Kidney tubule cell (primary cell): ENCODE measurements at places on chromosomes 7 and 10.
A peak's percentile ranks its signal among the peaks of the same experiment; 100 is the strongest.

DNA sequence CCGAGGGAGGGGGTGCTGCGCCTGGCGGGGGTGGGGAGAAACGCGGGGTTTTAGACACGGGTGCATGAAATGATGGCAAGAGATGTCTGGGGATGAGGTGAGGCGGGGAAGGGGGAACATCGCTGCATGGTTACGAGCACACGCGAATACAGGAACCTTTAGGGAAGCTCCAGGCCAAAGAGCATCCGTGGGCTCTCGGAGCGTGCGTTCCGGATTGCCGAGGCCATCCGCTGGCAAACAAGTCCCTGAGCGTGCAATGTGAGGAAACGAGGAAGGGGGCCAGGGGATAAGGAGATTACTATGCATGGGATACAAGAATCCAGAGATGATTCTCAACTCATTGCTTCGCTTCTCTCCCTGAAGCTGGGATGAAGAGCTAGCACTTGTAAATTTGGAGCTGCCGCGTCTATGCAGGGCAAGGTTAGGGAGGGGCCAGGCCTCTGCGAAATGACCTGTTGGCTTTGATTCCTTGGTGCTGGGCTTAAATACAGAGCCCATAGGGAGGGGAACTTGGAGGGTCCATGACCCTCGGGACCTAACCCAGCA, 520 bp upstream of the WNT2 start:
- DNase-seq = peak; percentile 18

DNA sequence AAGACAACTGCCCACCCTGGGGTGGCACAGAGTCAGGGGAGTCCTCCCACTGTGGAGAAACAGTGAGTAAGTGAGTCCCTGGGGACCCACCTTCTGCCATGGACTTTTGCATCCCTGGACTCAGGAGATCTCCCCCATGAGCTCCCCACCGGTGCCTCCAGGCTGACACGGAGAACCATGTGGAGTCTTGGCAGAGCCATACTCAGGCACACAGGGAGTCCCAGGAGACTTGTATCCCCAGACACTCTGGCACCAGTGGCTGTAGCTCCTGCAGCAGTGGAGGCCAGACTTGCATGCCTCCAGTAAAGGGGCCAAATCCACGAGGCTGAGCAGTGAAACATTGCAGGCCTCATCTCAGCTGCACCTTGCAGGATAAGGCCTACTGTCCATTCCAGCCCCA, 791.4 kb downstream of the PCDH15 start:
- no peak for DNase-seq

- DNase-seq = peak; percentile 73
These were observed 8.9 kb downstream of the LCOR start for GRCh38 chr10:96840841-96841518.

- DNase-seq = peak; percentile 93
These were observed 99.6 kb downstream of the STRA8 start for GRCh38 chr7:135333200-135333599.

DNA sequence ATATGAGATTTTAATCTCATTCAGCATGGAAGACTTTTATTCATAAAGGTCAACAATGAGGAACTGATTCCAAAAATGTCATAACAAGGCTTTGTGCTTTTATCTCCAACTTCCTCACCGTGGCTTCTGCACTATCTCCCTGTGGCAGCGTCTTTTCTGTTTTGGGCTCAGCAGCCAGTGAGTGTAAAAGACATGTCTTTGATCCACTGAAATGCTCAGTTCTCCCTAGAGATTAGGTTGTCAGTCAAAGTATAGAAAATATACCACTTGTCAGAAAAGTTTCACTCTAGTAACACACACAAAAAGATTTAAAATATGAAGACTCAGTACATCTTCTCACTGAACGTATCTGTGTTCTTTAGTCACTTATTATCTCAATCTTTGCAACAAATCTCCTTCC, 901.8 kb upstream of the ZWINT start:
- DNase-seq = no peak

DNA sequence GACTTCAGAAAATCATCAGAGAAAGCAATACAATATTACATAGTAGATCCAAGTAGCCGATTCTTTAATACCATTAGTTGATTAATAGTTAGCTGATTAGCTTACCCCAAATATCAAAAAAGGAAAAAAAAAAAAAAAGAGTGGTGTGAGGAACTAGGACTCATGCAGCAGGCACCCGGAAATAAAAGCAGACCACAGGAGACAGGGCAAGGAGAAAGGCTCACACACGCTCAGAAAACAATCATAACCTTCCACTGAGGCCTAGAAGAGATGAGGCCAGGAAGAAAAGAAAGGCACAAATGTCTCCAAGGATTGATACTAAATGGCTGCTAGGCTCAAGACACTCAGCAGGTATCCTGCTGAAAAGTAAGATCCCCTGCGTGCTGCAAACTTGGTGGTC, 25.9 kb downstream of the TRDMT1 start:
- DNase-seq = peak; percentile 70

DNA sequence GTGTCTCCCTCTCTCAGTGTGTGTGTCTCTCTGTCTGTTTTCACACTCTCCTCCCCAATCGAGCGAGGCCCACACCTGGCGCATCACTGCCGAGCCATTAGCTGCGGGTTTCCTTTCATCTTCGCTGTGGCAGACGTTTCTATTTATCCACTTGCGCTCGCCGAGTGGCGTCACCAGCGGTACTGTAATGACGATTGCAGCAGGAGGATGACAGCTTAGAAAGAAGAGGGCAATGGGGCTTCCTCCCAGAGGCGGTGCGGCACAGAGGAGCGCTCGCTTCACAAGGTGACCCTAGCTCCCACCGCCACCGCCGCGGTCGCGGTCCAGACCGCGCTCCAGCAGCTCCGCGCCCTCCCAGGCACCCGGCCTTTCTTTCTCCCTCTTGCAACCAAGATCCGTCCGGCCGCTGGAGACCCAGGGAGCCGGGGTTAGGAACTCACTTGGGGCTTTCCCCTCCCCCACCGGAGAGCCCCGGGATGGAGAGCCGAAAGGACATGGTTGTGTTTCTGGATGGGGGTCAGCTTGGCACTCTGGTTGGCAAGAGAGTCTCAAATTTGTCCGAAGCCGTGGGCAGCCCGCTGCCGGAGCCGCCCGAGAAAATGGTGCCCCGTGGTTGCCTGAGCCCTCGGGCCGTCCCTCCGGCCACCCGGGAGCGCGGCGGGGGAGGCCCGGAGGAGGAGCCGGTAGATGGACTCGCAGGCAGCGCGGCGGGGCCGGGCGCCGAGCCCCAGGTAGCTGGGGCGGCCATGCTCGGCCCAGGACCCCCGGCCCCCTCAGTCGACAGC, at the start of gene EVX1:
Gene EVX1 (plus strand): TSS at position 248 of the 785 bp plus-strand sequence. CDS start 229 bp downstream, at position 477.
- DNase-seq = no peak

- no peak for DNase-seq
These were observed 141.6 kb downstream of the LRRC4 start for GRCh38 chr7:127889677-127890076.

DNA sequence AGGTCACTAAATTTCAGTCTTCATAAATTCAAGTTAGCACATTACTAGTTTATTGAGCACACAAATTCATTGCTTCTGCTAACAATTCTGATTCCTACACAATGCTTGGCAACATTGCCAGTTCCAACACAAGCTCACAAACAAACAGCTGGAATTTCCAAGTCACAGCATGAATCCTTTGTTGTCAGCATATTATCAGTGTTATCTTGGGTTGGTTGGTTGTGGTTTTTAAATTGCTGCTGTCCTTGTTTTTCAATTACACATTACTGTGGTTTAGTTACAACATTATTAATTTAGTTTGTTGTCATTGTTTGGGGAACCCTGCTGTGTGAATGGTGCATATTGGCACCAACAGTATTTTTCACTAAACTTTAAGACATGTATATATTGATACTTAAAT, 86.0 kb upstream of the ARID5B start:
- DNase-seq = no peak

DNA sequence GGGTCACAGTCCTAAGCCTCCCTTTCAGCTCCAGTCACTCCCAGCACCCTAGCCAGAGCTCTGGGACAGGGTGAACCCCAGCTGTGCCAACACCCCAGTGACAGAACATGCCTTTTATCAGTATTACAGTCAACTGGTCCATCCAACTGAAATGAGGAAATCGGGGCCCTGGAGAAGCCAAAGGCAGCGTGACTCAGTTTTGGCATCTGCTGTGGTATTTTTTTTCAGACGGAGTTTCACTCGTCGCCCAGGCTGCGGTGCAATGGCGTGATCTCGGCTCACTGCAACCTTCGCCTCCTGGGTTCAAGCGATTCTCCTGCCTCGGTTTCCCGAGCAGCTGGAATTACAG, 3.4 kb upstream of the CLDN15 start:
- DNase-seq = no peak

- no peak for DNase-seq
These were observed 2.0 kb upstream of the HOGA1 start for GRCh38 chr10:97582169-97582568.

DNA sequence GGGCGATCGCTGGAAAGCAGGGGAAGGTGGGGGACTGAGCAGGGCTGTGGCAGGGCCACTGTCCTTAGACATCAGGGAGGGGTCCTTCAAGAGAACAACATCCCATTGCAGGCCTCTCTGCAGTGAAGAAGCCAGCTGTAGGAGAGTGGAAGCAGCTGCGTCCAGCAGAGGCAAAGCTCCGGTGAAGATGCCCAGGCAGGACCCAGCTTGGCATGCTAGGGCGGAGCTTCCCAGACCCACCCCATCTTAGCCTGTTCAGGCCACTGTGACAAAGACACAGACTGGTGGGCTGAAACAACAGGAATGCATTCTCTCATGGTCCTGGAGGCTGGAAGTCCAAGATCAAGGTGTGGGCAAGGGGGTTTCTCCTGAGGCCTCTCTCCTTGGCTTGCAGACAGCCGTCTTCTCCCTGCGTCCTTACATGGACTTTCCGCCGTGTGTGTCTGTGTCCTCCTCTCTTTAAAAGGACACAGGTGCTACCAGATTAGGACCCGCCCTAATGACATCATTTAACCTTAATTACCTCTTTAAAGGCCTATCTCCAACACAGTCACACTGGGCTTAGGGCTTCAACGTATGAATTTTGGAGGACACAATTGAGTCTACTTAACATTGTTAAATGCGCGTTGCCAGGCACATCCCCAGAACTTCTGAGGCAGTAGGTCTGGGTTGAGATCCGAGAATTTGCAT, 178.1 kb upstream of the GRB10 start:
- DNase-seq = no peak

DNA sequence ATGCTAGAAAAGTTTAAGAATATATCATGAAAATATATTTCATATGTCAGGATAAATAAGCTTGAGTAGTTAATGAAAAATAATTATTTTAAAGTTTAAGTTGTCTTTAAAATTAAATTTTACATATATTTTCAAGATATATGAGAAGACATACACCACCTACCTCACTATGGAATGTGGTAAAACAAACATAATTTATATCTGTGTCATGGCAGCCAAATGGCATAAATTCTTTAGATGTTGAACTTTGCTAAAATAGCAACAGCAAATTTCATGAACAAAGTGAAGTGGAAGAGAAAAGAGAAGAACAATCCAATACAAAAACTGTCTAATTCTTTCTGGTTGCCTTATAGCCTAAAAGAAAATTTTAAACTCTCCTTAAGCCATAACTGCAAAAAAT, 39.6 kb upstream of the SLC16A12 start:
- DNase-seq = no peak

DNA sequence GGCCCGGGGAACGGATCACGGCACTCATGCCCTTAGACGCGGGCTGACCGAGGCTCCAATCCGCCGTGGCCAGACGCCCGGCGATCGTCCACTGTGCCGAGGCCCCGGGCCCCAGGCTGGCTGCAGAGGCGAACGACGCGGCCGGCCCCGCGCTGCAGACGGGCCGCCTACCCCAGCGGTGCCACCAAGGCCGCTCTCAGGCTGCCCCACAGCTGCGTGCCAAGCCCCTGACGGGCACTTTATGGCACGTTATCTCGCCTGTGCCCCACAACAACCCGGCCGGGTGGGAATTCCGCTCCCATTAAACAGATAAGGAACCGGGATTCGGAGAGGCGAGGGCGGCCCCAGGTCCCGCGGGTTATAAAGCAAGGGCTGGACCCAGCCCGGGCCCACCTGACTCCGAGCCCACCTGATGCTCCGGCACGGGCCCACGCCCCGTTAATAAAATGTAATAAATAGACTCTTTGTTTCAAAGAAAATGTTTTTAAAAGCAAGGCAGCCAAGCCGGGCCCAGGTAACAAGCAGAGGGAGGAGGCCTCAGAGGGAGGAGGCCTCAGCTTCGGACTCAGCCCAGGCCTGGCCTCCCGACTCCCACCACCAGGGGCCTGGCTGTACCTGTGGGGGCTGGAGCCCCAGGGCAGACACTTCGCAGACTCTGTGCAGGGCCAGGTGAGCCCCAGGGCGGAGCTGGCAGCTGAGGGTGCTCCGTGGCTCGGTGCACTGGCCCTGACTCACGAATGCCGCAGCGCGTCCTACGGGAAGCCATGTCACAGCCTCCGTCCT, 79.7 kb downstream of the FOXL3 start:
- no peak for DNase-seq

DNA sequence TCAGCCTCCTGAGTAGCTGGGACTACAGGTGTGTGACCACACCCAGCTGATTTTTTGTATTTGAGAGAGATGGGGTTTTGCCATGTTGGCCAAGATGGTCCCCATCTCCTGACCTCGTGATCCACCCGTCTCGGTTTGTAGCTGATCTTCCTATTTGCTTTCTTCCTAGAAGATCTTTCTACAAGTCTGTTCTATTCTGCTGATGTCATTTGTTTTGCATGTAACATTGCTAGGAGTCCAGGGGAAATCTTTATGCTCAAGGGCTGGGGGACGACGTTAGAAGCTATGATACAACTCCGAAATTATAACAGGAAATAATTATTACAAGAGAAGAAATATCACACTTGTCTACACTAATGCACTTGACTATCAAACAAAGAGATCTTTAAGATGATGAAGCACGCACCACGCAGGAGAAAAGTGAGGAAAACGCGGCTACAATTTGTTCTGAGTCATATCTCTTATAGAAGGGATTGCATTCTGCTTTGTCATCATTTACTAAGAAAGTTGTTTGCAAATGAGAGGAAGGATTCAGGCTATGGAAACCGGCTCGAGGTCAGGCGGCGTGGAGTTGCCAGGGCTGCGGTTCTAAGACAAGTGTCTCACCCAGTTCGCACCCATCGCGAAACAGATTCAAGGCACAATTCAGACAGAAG, 103.0 kb upstream of the CARD11 start:
- no peak for DNase-seq

GRCh38 chr7:148607151-148607661, 16.6 kb downstream of the C7orf33 start:
- DNase-seq = no peak

DNA sequence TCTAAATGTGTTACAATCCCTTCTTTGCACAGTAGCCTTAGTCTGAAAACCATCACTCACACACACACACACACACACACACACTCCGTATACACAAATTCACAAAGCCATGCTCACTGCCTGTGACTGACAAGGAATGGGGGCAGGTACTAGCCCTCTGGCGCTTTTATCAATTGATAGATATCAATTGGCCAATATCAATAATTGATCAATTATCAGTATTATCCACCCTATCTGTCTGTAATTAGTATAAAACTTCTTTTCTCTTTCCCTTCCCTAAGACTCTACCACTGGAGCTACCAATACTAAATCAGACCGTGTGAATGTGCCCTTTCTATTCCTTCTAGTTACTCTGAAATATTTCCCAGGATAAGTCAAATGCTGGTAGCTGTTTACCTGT, 2.1 kb downstream of the DENND11 start:
- no peak for DNase-seq
